ENCODE measurements at places on chromosomes 11 and 22.

DNA sequence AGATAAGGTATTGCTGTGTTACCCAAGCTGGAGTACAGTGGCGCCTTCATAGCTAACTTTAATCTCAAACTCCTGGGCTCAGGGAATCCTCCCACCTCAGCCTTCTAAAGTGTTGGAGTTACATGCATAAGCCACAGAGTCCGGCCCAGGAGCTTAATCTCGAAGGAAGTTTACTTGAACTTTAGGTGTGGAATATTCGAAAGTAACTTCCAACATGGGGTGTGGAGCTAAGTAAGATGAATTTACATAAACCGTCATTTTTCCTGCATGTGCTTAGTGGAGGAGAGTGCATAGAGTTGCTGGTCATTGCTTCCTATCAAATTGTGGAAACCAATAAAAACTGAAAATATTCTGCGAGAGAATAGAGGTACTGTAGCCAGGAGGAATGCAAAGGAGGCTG is 1.5 kb downstream of the ATG13 start:
- no peak for DNase-seq

GRCh38 chr22:49570032-49570848 is 257.4 kb downstream of the BRD1 start:
- no peak for DNase-seq

GRCh38 chr22:40250608-40251007 is 72.9 kb downstream of the TNRC6B start:
- DNase-seq, result no peak

DNA sequence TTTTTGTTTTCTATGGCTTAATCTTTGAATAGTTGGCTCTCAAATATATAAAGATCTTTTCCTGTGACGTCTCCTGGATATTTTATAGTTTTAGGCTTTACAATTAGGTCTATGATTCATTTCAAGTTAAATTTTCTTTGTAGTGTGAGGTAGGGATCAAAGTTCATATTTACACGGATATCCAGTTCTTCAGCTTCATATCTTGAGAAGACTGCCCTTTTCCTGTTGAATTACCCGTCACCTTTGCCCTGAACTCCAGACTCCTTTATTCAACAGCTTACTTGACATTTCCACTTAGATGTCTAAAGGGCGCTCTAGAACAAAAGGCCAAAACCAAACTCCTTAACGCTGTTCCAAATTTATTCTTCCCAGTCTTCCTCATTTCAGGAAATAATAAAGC is 51.7 kb downstream of the TTC17 start:
- no peak for DNase-seq

DNA sequence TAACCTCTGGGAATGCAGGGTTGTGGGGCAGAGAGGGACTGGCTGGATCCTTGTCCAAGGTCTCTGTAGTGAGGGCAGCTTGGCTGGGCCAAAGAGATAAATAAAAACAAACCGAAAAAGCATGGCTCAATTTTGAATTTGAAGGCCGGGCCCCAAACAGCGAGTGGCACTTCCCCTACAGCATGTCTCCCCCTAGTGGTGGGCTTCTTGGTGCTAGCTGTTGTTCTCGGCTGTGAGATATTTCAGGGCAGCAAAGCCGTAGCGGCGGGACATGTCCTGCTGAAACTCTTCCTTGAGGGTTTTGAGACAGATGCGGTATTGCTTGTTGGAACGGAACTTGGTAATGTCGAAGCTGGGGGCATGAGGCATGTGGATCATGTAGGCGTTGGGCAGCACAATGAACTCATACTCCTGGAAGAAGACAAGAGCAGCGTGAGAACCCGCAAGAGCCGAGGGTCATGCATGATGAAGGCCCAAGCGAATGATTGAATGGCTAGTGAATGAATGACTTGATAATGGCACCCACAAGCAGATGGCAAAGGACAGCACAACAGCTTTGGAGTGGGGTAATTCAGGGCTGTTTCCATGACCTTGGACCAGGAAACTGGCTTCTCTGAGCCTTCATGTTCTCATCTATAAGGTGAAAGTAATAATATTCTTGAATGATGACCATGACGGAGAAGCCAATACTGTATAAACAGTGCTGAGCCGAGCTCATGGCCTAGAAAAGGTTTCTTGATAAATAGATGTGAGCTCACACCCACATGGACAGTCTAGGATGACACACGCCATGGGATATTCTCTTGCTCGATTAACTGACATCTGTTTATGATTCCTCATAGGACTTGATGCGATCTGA is 216.3 kb upstream of the SYN3 start:
- no peak for DNase-seq

DNA sequence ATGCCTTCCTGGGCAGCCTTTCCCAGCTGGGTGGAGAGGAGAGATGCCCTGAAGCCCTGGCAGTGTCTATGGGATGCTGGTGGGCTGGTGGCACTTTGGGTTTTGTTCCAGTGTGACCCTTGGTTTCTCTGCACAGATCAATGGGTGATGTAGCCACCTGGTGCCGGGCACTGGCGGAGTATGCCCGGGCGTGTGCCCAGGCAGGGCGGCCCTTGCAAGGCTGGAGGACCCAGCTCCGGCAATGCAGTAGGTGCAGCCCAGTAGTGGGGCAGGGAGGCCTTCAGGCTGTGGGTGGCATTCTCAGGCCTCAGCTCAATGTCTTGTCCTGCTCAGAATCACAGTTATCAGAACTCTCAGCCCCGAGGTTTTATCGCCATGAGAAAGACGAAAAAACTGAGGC is 11.9 kb downstream of the OTOG start:
- no peak for DNase-seq
